ENCODE measurements at places on chromosomes 12 and 14.

DNA sequence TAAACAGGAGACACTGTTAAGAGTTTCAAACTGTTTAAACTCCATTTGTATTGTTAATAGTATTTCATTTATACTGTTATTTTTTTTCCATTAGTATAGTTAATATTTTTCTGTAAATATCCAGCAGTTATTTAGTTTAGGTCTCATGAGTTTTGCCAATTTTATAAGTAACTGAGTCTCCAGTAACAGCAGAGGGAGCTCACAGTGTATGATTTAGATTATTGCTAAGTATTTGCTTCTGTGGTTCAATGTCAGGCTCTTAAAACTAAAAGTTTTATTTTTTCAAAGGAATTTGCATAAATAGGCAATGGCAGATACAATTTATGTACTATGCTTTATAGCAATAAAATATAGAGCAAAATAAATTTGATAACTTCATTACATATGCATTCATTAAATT is 209.7 kb downstream of the ATXN7L3B start:
- no peak for DNase-seq

GRCh38 chr12:123743002-123743401 is 19.1 kb upstream of the DNAH10 start:
- no peak for DNase-seq

DNA sequence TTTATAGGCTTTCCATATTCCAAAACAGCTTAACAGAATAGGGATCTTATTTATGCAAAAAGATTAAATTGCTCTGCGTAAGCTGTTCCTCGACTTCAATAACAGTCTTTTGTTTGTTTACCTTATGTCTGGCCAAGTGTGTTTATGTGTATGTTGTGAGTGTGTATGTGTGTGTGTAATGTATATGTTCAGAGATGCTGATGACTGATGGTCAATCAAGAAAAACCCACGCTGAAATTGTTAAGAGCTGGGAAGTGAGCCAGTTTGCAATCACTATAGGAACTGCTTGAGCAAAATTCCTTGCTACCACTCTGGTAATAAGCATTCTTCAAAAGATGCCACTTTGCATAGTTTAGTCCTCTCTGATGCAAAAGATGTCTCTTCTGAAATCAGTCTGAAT is 59.6 kb downstream of the PRKD1 start:
- no peak for DNase-seq

DNA sequence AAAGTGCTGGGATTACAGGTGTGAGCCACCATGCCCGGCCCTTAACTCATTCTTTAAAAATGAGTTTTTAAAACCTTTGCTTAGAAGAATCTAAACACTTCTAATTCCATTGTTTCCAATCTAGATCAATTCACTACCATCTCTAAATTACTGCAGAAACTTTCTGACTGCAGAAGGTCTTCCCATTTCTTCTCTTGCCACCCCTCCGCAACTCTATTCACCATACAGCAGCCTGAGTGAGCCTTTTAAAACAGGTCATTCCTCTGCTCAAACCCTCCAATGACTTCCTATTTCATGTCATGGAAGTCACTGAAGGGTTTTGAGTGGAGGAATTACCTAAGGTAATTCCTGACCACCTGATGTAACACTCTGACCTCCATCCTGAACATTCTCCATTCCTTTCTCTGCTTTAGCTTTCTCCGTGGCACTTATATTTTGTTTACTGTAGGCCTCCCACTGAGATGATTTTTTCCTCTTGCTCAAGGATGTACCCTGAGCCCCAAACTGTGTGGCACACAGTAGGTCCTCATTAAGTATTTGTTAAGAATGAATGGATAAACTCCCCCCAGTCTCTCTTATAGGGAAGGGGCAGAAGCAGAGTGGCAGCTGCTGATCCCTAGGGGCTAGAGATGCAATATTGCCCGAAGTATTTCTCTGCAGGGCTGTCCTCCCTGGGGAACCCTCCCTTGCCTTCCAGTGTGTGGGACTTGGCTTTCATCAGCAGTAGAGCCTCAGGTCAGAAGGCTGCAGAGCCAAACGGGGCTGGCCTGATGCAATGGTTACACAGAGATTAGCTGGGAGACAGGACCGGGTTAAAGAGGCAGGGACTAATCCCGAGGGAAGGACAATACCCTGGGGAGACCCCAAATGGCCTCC is 1.2 kb downstream of the DDIT3 start:
- no peak for DNase-seq

Measured in C1 segment of cervical spinal cord (tissue), 14 donors.